ENCODE measurements at places on chromosomes 5 and 9.

GRCh38 chr5:148880197-148880596 is 53.8 kb downstream of the ADRB2 start:
- no peaks in the 10 kb centered on the region for H3K4me1 ChIP-seq
- peaks cover 7% of the 10 kb centered on the region for H3K27me3 ChIP-seq

GRCh38 chr5:32740651-32741050 is 29.5 kb downstream of the NPR3 start:
- H3K36me3 ChIP-seq, result no peaks in the 10 kb centered on the region
- H3K27ac ChIP-seq, result no peak overlapping the region
- no peak for DNase-seq
- H3K4me1 ChIP-seq, result no peaks in the 10 kb centered on the region

- H3K36me3 ChIP-seq, result no peaks in the 10 kb centered on the region
- no peak overlapping the region for H3K4me3 ChIP-seq
- no peak overlapping the region for H3K27ac ChIP-seq
- no peaks in the 10 kb centered on the region for H3K27me3 ChIP-seq
- no peaks in the 10 kb centered on the region for H3K4me1 ChIP-seq
These were observed 265.0 kb downstream of the MARCHF11 start for GRCh38 chr5:15914638-15915037.

GRCh38 chr5:5497152-5497788 is 74.8 kb downstream of the ICE1 start:
- no peak overlapping the region for H3K27ac ChIP-seq
- peaks cover 2% of the 10 kb centered on the region for H3K36me3 ChIP-seq
- peak; percentile 79 for DNase-seq
- H3K4me1 ChIP-seq, result peaks cover 15% of the 10 kb centered on the region
- H3K27me3 ChIP-seq, result peaks cover 22% of the 10 kb centered on the region

DNA sequence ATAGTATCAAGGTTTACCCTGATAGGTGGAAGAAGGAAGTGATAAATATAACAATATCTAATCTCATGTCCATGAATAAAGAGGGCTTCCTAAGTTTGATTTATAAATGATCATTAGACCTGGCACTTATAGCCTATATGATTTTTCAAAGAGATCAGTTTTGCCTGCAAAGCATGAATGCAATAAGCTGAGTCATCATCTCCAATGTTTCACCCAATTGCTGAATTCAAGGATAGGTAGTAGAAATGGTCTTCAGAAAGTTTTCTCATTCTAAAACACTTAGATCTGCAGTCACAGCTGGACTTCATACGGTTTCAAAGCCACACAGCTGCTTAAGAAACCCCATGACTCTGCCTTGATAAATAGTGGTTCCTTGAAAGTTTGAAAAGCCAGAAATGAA is 1722.8 kb downstream of the MAT2B start:
- no peak overlapping the region for H3K4me3 ChIP-seq
- no peaks in the 10 kb centered on the region for H3K27me3 ChIP-seq
- H3K4me1 ChIP-seq, result no peaks in the 10 kb centered on the region
- DNase-seq, result no peak
- no peaks in the 10 kb centered on the region for H3K36me3 ChIP-seq
